ENCODE measurements at places on chromosomes 1 and 21.

DNA sequence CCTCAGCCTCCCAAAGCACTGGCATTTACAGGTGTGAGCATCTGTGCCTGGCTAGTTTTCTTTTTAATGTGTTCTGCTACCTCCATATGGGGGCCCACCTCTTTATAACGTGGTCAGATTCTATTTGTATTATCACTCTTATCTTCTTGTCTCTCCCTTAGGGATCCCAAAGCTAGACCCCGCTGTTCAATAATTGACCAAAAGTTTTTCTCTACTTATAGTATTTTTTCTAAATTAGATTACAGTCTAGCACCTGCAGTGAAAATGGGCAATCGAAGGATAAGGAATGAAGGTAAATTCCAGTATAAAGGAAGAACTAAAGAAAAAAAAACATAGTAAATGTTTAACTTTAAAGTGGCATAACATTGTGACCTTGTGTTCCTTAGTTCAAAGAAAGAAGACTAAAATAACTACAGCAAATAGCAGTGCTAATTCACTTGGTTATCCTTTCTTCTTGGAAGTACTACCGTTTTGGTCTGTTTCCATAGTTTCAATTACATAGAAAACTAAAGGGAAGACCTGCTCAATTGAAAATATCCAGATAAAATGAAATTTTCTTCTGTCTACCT lies 24.1 kb downstream of the NFYC start:
- no peak for DNase-seq

GRCh38 chr1:202315576-202316168 lies 26.1 kb downstream of the UBE2T start:
- DNase-seq, result peak; percentile 69

DNA sequence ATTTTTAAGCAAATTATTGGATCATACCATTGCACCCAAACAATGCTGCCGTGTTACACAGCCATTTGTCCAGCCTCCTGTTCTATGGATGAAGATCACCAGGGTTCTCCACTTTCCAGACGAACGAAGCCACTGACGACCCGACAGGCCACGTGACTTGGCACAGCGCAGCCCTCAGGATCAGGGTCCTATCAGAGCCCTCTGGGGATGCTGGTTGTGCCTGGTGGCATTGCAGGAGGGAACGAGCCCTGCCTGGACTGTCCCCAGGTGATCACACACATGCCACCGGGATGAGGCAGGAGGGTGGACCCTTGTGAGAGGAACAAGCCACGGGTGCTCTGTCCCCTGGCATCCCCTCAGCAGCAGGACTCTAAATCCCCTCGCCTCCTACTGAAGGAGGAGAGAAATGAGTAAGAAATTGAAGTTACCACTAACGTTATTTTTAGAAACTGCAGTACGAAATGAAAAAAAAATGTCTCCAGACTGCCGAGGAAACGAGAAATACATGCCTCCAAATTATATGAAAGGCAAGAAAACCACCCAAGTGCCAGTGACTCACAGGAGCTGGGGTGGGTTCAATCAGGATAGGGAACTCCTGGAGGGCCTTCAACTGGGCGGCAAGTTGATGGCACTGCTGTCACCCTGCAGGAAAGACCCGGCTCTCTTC lies 58.7 kb upstream of the PDE9A start:
- DNase-seq, result no peak

DNA sequence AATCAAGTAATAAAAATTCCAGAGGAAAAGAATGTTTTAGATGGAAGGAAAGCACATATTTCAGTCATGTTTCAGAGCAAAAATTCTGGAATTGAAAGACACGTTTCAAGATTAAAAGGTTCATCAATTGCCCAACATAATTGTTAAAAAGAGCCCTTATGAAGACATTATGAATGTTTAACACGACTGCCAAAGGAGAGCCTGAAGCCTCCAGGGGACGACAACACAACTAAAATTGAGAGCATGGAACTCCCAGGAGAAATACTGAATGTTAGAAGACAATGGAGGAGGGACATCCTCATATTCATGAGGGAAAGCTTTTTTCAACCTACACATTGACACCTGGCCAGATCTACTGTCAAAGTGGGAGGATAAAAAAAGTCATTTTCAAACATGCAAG lies 16.0 kb downstream of the OR2T11 start:
- peak; percentile 2 for DNase-seq

DNA sequence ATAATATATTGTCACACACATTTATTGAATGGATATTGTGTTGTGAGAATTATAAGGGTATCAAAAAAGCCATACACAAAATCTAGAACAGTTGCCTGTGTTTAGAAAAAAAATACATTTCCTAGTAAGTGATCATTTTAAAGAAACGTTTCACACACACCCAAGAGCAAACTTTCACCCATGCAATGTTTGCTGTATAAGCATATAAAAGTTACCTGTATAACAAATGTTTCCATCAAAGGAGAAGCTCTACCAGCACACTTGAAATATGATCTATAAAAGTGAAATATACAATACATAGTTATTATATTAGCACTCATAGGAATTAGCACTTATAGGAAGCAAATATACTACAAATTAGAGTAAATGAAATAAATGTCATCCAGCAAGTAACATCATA lies 1098.1 kb downstream of the NCAM2 start:
- DNase-seq, result no peak

GRCh38 chr1:37393173-37394120 lies 80.9 kb upstream of the ZC3H12A start:
- DNase-seq, result no peak

DNA sequence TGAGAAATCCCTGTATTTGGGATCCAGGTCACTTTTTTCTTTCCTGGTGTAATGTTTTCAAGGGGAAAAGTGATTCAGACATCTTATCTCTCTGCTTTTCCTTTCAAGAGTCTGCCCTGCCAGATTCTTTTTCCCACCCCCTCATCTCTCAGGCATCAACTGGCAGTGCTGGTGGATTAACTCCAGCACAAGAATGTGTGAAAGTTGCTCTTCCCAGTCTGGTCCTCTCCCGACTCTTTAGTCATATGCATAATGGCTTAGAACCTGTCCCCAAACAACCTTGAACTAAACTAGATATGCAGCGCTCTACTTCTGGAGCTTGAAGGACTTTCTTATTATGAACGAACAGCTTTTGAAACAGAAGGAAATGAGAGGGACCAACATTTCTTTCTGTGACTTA lies 88.5 kb downstream of the SLC44A5 start:
- DNase-seq, result no peak

All from fibroblast of upper back skin (primary cell).